ENCODE measurements at places on chromosomes 4 and X. TPM values are rescaled to one million over a fixed set of nuclear protein-coding genes. Genes with fewer than 3 reads are reported as not detected.
A peak's percentile ranks its signal among the peaks of the same experiment; 100 is the strongest.

DNA sequence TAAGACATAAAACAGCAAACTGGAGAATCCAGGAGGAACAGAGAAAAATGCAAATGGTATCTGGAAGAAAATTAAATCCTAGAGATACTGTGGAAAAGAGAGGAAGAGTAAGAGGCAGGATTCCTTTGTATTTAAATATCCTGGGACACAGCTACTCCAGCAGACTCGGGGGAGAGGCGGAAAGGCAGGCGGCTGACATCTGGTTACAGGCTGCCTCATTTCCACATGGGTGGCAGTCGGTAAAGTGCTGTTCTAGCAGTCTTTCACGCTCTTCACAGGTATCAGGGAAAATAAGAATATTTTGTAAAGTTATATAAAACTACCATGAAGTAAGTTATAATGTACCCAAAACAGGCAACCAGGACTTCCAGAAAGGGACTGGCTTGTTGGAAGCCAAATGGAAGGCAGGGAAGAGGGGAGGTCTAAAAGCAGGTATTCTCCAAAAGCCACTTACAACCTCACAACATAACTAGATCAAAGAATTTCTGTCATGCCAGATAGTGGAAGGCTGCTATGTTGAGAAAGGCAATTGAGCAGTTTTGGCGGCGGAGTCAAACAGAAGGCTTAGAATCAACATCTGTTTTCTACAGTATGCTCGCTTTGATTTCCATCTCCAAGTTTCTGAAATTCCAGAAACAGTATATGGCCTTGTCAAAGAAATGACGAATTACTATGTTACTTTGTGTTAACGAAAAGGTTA lies 1.3 kb upstream of the TIGD2 start:
- H3K27me3 ChIP-seq, result peaks cover 4% of the 10 kb centered on the region
- DNase-seq, result no peak
- no peaks in the 10 kb centered on the region for H3K36me3 ChIP-seq
- H3K4me1 ChIP-seq, result peaks cover 15% of the 10 kb centered on the region
- H3K4me3 ChIP-seq, result peak overlapping the region; percentile 49

DNA sequence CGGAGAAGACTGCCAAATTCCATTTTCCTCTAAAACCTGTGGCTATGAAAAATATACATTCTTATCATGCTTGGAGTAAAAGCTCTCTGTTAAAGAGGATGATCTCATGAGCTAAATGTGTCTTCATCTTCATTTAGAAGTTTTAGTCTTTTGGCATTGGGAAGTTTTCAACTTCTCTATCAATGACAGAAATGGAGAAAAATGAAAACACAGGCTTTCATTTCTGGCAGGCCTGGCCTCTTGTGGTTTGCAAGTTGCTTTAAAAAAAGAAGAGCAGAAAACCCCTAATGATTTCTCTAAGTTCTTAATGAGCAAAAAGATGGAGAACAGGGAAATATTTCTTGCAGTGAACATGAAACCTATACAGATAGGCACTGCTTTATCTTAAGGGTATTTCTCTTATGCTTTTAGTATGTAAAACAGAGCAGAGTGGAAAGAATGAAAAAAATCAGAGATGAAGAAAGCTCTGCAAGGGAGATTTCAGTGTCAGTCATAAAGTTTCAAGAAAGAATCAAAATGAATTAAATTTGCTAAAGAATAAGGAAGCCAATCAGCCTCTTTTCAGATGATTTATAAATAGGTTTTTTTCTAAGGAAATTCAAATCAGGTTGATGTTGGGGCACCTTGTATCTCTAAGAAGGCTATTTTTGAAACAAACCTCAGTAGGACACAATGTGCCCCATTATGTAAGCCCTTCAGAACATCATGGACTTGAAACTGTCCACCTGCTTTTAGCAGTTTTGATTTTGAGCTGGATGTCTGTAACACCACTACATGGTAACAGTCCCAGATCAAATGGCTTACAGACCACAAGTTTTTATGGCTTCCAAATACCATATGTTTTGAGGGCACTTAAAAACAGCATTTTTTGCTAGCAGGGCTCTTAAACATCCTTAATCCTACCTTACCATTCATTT lies 225.0 kb downstream of the GRIA3 start:
- H3K4me1 ChIP-seq, result no peaks in the 10 kb centered on the region
- H3K27ac ChIP-seq, result no peak overlapping the region
- no peaks in the 10 kb centered on the region for H3K36me3 ChIP-seq
- no peaks in the 10 kb centered on the region for H3K27me3 ChIP-seq
- no peak overlapping the region for H3K4me3 ChIP-seq

HSD17B10 gene
- total RNA-seq, result 150 TPM

- H3K36me3 ChIP-seq, result no peaks in the 10 kb centered on the region
- no peak for DNase-seq
- no peaks in the 10 kb centered on the region for H3K27me3 ChIP-seq
- no peak overlapping the region for H3K4me3 ChIP-seq
- no peaks in the 10 kb centered on the region for H3K4me1 ChIP-seq
Measured at GRCh38 chrX:10649265-10649664, 28.9 kb upstream of the MID1 start.

CLNK gene
- 0.11 TPM for total RNA-seq

- no peaks in the 10 kb centered on the region for H3K27me3 ChIP-seq
- no peaks in the 10 kb centered on the region for H3K4me1 ChIP-seq
- H3K4me3 ChIP-seq, result no peak overlapping the region
- no peaks in the 10 kb centered on the region for H3K36me3 ChIP-seq
- no peak for DNase-seq
Measured at GRCh38 chr4:109751852-109752251, 22.0 kb upstream of the PLA2G12A start.

GRCh38 chr4:114287079-114287696 lies 307.7 kb upstream of the ARSJ start:
- DNase-seq, result no peak
- H3K36me3 ChIP-seq, result no peaks in the 10 kb centered on the region
- no peak overlapping the region for H3K27ac ChIP-seq
- no peak overlapping the region for H3K4me3 ChIP-seq

DNA sequence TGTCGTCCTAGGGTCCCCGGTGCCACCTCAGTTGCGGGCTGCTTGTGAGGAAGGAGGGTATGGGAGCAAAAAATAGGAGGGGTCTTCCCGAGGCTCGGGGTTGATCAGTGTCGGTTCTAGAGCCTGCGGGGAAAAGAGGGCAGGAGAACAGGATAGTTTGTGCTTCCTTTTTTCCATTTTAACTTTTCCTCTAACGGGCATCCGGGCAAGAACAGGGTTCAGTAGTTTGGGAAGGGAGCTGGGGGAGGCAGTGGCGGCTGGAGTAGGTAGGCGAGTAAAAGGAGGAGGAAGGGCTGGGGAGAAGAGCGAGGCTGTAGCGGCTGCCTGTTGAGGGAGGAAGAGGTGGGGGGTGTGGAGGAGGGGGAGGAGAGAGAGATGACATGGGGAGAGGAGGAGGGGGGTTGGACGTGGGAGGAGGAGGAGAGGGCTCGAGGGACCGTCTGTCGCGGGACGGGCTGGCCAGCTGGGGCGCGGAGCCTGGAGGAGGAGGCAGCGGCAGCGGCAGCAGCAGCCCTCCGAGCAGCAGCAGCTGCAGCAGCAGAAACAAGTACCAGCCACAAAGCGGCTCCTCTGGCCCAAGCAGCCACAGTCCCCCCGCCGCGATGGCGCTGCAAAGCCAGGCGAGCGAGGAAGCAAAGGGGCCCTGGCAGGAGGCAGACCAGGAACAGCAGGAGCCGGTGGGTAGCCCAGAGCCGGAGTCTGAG lies at the start of gene SLC16A2:
Gene SLC16A2 (plus strand): TSS at position 458 of the 704 bp plus-strand sequence. CDS start 145 bp downstream, at position 603.
- peak; percentile 50 for DNase-seq
- H3K4me3 ChIP-seq, result peak within 1 kb of the TSS; percentile 39
- H3K36me3 ChIP-seq, result no peaks in the 10 kb centered on the region
- no peaks in the 10 kb centered on the region for H3K4me1 ChIP-seq

TMPRSS11A gene
- not detected for total RNA-seq

DCAF8L2 gene
- total RNA-seq, result not detected

RAB41 gene
- total RNA-seq, result not detected

- no peak for DNase-seq
- no peaks in the 10 kb centered on the region for H3K4me1 ChIP-seq
- no peaks in the 10 kb centered on the region for H3K27me3 ChIP-seq
Measured at GRCh38 chr4:136939781-136940180, 592.5 kb downstream of the PCDH18 start.

FRMD7 gene
- total RNA-seq, result not detected

ZIC3 gene
- total RNA-seq, result not detected

- no peaks in the 10 kb centered on the region for H3K36me3 ChIP-seq
- no peaks in the 10 kb centered on the region for H3K4me1 ChIP-seq
- no peak overlapping the region for H3K27ac ChIP-seq
- no peaks in the 10 kb centered on the region for H3K27me3 ChIP-seq
- DNase-seq, result no peak
Measured at GRCh38 chr4:23114538-23114937, 421.8 kb downstream of the GBA3 start.

DNA sequence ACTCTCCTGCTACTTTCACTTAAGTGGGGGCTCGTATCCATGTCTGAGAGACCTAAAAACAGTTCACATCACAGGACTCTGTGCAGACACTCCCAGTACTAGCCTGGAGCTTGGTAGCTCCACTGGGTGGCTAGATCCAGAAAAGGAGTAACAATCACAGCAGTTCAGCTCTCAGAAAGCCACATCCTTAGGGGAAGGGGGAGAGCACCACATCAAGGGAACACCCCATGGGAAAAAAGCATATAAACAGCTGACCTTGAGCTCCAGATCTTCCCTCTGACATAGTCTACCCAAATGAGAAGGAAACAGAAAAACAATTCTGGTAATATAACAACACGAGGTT lies 175.8 kb downstream of the FAM13A start:
- H3K27ac ChIP-seq, result no peak overlapping the region
- no peaks in the 10 kb centered on the region for H3K4me1 ChIP-seq
- no peaks in the 10 kb centered on the region for H3K36me3 ChIP-seq
- no peaks in the 10 kb centered on the region for H3K27me3 ChIP-seq
- no peak for DNase-seq
- H3K4me3 ChIP-seq, result no peak overlapping the region

DNA sequence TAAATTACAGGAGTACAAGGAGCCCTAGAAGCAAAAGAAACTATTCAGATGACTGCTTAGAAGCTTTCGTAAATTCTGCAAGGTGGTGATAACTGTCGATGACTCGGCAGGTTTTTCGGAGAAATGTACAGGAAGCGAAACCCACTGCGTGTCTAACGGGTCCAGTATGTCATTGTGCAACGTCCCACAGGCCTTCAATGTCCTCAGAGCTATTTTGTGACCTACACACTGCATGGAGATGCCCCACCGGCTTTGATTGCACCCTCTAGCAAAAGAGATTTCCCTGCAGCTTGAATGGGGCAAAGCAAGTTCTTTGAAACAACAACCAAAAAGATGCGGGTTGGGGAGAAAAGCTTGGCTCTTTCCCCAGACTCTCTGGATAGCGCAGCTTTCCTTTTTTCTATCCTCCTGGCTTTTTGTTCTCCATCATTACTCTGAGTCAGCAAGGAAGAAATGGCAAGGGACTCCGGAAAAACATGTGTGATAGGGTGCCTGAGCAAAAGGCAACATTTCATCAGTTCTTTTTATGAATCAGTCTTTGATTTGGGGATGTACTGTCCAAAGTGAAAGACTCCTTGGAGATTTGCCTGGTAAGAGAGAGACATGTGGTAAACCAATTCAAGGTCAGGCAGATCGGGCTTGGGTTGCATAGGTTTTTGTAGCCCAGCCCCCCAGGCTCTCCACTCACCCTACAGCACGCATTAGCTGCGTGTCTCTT lies 112.0 kb upstream of the TBL1X start:
- peaks cover 26% of the 10 kb centered on the region for H3K4me1 ChIP-seq
- H3K36me3 ChIP-seq, result no peaks in the 10 kb centered on the region
- peak overlapping the region; percentile 71 for H3K27ac ChIP-seq
- no peaks in the 10 kb centered on the region for H3K27me3 ChIP-seq

GRCh38 chr4:109215506-109215905 lies 87.0 kb downstream of the COL25A1 start:
- H3K4me3 ChIP-seq, result no peak overlapping the region

EDNRA gene
- total RNA-seq, result not detected

- no peak for DNase-seq
- peaks cover 44% of the 10 kb centered on the region for H3K4me1 ChIP-seq
- no peaks in the 10 kb centered on the region for H3K27me3 ChIP-seq
- H3K4me3 ChIP-seq, result no peak overlapping the region
Measured at GRCh38 chr4:38315286-38315685, 348.7 kb upstream of the KLF3 start.

ALB gene
- not detected for total RNA-seq

NXF2 gene
- total RNA-seq, result not detected

GRCh38 chr4:81694176-81694913 lies 222.6 kb upstream of the RASGEF1B start:
- H3K36me3 ChIP-seq, result no peaks in the 10 kb centered on the region
- no peaks in the 10 kb centered on the region for H3K27me3 ChIP-seq
- DNase-seq, result no peak
- H3K4me3 ChIP-seq, result no peak overlapping the region

Data from CD8-positive, alpha-beta memory T cell (primary cell).